ENCODE measurements at places on chromosomes 7 and 10.

GRCh38 chr10:72470666-72471065, 115.9 kb upstream of the DNAJB12 start:
- no peak for DNase-seq

DNA sequence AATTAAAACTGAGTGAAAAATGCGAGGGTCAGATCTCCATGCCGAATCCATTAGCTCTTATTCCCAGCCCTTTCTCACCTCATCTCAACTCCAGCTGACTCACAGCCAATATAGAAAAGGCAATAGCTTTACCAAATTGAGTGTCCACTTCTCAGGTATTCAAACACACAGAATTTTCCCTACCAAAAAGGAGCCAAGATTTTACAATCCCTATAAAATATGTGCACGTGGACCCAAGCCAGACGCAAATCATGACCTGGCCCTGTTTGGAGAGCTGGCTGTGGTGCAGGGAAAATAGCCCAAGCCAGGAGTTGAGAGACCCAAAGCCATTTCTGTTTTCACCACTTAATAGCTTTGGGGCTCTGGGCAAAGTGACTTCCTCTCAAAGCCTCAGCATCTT, 379.7 kb upstream of the AUTS2 start:
- peak; percentile 69 for DNase-seq

GRCh38 chr10:97737770-97738265, 890 bp downstream of the ZFYVE27 start:
- no peak for DNase-seq

DNA sequence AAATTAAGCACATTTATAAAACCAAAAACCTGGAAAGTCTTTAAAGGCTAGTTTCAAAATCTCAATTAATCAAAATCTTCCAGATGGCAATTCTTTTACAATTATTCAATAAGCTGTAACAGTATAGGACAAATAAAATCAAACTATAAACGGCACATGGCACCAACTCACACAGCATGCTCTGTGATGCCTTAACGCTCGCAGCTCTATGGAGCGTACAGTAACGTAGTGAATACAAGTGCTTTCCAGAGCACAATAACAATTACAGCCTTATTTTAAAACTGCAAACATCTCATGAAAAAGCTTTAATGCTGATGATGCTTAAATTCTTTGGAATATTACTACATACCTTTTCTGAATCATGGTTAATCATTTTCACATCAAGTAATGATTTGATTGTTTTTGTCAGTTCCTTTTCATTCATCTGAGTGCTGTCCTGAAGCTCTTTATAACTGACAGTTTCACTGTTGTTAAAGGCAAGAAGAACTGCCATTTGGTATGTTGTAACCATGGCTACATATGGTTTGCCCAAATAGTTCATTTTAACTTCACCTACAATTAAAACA, 74.2 kb downstream of the CUL2 start:
- no peak for DNase-seq

DNA sequence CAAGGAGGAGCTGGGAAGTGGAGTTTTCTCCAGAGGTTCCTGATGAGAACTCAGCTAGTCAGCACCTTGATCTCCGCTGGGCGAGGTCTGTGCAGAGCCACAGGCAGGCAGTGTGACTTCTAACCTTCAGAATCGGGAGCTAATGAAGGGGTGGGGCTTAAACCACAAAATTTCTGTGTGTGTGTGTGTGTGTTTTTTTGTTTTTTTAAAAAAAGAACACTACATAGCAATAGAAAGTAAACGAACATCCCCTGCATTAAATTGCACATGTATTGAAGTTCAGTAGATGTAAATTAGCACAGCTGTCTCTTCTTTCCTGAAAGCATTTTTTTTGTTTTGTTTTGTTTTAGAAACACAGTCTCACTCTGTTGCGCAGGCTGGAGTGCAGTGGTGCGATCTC, 46.2 kb downstream of the RBM17 start:
- DNase-seq, result no peak

- DNase-seq, result no peak
These were observed 22.4 kb upstream of the UTF1 start for GRCh38 chr10:133207627-133208026.

DNA sequence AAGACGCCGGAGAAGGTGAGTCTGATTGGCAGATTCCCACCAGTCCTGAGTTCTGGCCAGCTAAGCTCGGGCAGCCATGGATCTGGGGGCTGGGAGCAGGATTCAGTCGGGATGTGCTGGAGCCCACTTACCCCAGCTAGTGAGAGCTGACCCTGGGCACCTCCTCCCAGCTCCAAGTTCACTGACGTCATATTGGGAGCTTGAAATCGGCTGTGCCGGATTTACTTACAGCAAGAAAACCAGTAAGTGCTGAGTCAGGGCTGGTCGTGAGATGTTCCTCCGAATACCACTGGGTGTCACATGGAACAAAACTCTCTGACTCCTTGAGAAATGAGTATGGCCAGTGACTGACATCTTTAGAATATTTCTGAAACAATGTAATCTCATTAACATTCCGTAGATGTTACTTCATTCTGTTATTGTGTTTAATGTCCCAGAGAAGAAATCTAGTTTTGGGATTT, 621.2 kb downstream of the SDK1 start:
- DNase-seq, result peak; percentile 61

DNA sequence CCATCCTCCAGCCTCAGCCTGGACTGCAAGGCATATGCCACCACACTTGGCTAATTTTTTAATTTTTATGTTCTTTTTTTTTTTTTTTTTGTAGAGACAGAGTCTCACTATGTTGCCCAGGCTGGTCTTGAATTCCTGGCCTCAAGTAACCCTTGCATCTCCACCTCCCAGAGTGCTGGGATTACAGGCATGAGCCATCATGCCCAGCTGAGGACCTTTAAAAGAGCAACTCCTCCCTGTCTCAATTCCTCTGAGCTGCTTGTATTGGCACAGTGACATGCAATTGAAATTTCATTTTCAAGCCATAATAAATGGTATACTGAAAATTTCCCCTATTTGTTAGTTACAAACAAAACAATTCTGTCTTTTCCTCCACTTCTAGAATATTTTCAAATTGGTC, 19.5 kb downstream of the DNAJB9 start:
- no peak for DNase-seq

- no peak for DNase-seq
These were observed 871.7 kb downstream of the LRMDA start for GRCh38 chr10:76302961-76303630.

- DNase-seq, result no peak
These were observed 647 bp upstream of the GSAP start for GRCh38 chr7:77416621-77417371.

DNA sequence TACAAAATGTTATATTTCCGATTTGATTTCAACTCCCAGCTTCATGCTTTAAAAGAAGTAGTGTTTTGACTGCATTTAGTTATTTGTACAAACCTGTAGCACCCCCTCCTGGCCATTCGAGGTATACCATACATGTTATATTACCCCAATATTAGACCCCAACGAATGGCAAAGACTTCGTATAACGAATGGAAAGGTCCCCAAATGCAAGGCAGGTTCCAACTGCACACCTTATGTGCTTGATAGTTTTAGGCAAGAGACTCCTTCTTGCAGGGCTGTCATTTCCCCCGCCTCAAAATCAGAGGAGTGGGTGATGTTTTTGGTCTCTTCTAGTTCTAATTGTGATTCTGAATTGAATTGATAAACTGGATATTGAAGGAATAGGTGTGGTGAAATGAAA, 101.1 kb upstream of the TARP start:
- DNase-seq, result no peak

DNA sequence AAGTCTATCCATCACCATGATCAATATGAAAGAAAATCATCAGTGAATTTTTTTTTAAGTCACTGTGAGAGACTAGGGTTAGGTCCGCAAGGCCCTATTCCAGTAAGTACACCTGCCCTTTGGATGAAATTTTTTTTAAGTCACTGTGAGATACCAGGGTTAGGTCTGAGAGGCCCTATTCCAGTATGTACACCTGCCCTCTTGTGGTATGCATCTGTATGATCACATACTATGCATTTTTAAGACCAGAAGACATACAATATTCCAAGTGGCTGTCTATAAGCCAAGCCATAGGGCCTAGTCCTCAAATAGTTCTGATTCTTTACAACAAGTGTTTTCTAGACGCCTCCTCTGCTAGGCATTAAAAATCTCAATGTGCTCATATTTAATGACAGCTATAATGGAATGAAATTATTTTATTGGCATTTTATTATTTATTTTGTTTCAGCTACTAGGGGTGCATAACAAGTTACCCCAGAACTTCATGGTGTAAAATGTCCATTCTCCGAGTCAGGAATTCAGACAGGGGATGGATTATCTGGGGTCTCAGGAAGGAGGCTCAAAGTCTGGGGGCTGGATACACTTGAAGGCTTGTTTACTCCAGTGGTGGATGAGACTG, 53.1 kb downstream of the TEX36 start:
- no peak for DNase-seq

DNA sequence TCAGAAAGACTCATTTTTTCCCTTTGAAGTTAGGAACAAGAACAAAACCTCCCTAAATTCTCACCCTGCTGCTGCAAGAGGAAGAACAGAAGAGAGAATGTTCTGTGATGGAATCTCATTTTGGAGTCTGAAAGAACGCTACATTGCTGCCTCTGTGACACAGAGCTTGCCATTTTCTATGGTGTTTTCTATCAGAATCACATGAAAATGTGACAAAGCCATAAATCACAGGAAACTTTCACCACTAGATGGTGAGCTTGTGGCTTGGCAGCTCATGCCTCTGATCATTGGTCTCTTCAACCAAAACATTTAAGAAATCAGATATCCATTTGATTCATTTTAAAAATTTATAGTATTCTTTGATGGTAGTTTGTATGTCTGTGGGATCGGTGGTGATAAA, 82.9 kb downstream of the CADPS2 start:
- no peak for DNase-seq

- DNase-seq, result no peak
These were observed 224.4 kb downstream of the PTPRN2 start for GRCh38 chr7:158362912-158363905.

DNA sequence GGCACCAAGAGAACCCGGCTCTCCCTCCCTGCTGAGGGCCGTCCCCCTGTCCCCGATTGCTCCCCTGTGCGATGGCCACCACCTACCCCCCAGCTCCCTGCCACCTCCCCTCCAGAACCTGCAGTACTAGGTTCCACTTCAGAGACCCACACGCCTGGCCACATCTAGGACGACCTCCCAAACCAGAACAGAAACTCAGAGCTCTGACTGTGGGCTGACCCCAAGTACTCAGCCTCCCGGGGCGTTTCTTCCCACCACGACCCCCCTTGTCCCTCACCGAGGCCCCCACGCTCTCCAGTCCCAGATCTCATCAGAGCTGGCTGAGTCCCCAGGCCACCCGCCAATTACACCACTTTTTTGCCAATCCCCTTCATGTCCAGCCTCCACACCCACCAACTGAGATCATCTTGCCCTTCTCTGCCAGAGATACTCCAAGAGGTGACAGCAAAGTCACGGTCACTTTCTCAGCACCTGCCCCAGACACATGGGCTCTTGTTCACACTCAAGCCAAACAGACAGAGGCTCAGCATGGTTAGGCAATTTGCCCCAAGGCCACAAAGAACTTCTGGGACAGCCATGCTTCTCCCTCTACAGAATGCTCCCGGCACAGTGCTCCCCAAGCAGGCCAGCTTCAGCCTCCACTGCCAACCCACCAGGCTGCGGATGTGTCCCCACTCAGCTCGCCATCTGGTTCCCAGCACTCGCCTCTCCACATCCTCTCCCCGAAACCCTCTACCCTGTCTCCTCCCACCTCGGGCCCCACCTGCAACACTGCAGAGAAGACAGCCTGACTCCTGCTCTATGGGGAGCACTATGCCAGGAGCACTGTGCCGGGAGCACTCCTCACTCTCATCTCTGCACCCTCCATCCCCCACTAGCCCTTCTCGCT, 4.7 kb downstream of the TMEM120A start:
- no peak for DNase-seq

GRCh38 chr7:41701068-41701941, 1.6 kb downstream of the INHBA start:
- DNase-seq, result no peak

- no peak for DNase-seq
These were observed 288.9 kb downstream of the PARD3 start for GRCh38 chr10:34526186-34526585.

GRCh38 chr10:96719200-96719599, 1.1 kb downstream of the PIK3AP1 start:
- no peak for DNase-seq

DNA sequence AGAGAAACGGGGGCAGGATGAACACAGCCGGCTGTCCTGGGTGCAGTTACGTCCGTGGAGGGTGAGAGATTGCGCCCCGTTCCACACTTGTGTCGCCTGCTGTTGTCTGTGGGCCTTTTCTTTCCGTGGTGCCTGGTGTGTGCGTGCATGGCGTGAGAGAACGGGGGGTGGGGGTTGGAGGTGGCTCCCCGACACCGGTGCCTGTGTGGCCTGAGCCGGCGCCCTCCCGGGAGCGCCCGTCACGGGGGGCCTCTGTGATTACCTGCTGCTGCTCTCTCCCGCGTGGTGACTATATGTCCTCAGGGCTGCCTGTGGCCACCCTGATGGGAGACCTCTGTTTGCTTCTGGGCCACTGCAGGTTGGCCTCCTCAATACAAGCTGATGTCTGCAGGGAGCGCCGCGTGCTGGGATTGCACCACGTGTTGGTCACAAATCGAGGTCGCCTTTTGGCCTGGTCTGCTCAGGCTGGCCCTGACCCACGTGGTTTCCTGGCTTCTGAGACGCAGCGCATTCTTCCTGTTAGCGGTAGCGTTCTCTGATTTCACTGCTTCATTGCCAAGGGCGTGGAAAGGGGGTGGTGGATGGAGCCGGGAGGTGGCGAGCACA, 10.9 kb upstream of the AP5Z1 start:
- DNase-seq, result no peak

GRCh38 chr10:127196282-127197153, at the start of gene INSYN2A:
Gene INSYN2A, minus strand, starts transcription at chr10:127196591. Its CDS starts 20,196 bp downstream, at chr10:127176395.
- DNase-seq, result peak; percentile 74

- DNase-seq, result no peak
These were observed 479.0 kb downstream of the SDK1 start for GRCh38 chr7:3780016-3780415.

- no peak for DNase-seq
These were observed 83.3 kb downstream of the CPXM2 start for GRCh38 chr10:123808286-123808685.

GRCh38 chr10:103175580-103176285, 17.3 kb downstream of the NT5C2 start:
- no peak for DNase-seq
